ENCODE measurements at places on chromosomes 1 and 21.
A peak's percentile ranks its signal among the peaks of the same experiment; 100 is the strongest.

GRCh38 chr1:163186862-163187261 is 15.9 kb downstream of the RGS5 start:
- DNase-seq, result no peak

DNA sequence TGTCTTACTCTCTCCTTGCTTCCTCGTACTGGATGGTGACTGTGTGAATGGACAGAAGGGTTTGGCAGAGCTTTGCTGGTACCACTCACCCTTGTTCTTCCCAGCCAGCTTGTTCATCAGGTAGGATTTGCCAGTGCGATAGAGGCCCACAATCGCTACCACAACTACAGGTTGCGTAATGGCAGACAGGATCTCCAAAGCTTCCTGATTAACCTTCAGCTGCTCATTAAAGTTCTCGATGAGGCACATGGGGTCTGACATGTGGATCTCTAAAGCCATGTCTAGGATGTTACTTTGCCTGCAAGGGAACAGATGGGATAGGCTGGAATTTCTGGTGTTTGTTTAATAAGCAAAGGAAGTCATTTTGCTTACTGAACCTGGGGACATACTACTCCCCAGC is 3.4 kb downstream of the GBP5 start:
- DNase-seq, result no peak

GRCh38 chr1:240967070-240967724 is 355.2 kb upstream of the GREM2 start:
- peak; percentile 39 for DNase-seq

GRCh38 chr21:46237474-46237873 is 8.9 kb upstream of the LSS start:
- DNase-seq, result no peak

DNA sequence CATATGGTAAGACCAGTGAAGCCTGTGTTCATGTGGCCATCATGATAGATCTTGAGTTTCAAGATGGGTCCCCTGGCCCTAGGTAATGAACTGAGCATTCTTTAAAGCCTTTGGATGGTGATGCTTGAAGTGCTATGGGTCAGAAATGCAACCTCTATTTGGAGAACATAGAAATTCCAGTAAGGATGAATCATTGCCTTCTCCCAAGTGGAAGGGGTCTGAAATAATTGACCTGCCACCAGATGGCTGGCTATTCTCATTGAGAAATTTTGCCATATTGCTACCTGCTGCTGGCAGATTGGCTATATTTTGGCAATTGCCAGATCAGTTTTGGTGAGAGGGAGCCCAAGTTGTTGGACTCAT is 739 bp upstream of the IFI6 start:
- no peak for DNase-seq
